GM23248 (cell line): ENCODE measurements at places on chromosomes 2 and 18. TPM values are rescaled to one million over a fixed set of nuclear protein-coding genes. Genes with fewer than 3 reads are reported as not detected.

GALNT1 gene
- 10.1 and 11.9 TPM in 2 replicates for polyA plus RNA-seq

CD207 gene
- not detected in 2 replicates for polyA plus RNA-seq

ZAP70 gene
- not detected in 2 replicates for polyA plus RNA-seq

PJVK gene
- polyA plus RNA-seq: 1.3 and 1.6 TPM in 2 replicates

CELF4 gene
- 0.24 TPM in 1 of 2 replicates, not detected in the other for polyA plus RNA-seq

REG1A gene
- polyA plus RNA-seq: not detected in 2 replicates

CRYGC gene
- polyA plus RNA-seq: not detected in 2 replicates

UGT1A10 gene
- polyA plus RNA-seq: not detected in 2 replicates

ABCG5 gene
- polyA plus RNA-seq: not detected in 2 replicates

CSRNP3 gene
- polyA plus RNA-seq: 0.73 and 1.2 TPM in 2 replicates

MOCOS gene
- polyA plus RNA-seq: 14.3 and 17.9 TPM in 2 replicates

DBI gene
- 199 and 208 TPM in 2 replicates for polyA plus RNA-seq

SP9 gene
- not detected in 2 replicates for polyA plus RNA-seq

SERPINB2 gene
- polyA plus RNA-seq: 10.6 and 10.7 TPM in 2 replicates

RABL2A gene
- polyA plus RNA-seq: 6.5 and 9.7 TPM in 2 replicates

MARCHF7 gene
- polyA plus RNA-seq: 92.7 and 97.3 TPM in 2 replicates

WNT10A gene
- not detected in 2 replicates for polyA plus RNA-seq

SCYGR4 gene
- polyA plus RNA-seq: not detected in 2 replicates

DNA sequence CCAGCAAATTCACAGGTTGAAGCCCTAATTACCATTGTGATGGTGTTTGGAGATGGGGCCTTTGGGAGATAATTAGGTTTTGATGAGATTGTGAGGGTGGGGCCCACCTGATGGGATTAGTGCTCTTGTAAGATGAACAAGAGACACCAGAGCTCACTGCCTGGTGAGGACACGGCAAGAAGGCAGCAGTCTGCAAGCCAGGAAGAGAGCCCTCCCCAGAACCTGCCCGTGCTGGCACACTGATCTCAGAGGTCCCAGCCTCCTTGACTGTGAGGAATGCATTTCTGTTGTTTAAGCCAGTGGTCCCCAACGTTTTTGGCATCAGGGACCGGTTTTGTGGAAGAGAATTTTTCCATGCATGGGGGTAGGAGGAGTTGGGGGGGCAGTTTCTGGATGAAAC is 240.7 kb downstream of the KLHL29 start:
- no peak for DNase-seq

GRCh38 chr2:16243411-16243996 is 303.2 kb downstream of the MYCN start:
- no peak for DNase-seq

DNA sequence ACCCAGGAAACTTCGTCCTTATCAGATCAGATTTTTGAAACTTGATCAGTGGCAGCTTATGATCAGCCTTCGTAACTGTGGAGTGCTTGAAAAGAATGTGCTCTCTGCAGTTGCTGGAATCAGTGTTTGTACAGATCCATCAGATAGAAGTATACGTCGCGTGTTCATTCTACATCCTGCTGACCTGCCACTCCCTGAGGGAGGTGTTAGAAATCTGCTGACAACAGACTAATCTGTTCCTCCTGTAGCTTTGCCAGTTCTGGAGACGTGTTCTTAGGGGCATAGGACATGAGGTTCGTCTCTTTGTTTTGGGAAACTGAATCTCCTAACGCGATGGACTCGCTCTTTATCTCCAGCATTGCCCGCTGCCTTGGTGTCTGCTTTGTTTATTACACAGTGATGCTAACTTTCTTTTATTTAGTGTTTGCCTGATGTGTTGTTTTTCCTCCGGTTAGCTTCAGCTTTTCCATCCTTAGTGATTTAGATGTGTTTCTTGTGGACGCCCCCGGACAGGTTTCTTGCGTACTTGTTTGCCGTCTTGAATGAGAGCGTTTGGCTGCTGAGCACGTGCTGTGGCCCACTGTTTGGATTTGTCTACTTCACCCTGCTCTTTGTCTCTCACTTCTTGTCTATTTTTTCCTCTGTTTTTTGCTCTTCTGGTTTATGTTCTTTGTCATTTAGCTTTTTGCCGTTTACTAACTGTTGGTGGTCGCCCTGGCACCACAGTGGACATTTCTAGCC is 17.4 kb upstream of the GAL3ST2 start:
- DNase-seq: no peak

GRCh38 chr2:96205888-96206287 is 2.7 kb downstream of the STARD7 start:
- peak; percentile 92 for DNase-seq

GRCh38 chr18:24014986-24015638 is 558 bp downstream of the TTC39C start:
- peak; percentile 93 for DNase-seq

- peak; percentile 16 for DNase-seq
These were observed 187.6 kb downstream of the ARHGAP28 start for GRCh38 chr18:6917072-6917471.

- DNase-seq: peak; percentile 58
These were observed 158.8 kb downstream of the TMEFF2 start for GRCh38 chr2:192035731-192036442.

- DNase-seq: no peak
These were observed 183.5 kb downstream of the KIAA1328 start for GRCh38 chr18:37012452-37012851.

- peak; percentile 21 for DNase-seq
These were observed 227.6 kb upstream of the SMAD7 start for GRCh38 chr18:49178321-49178720.

- no peak for DNase-seq
These were observed 17.6 kb downstream of the ARHGEF33 start for GRCh38 chr2:38907242-38907641.

- no peak for DNase-seq
These were observed 75.1 kb upstream of the MAP4K4 start for GRCh38 chr2:101622210-101623030.

GRCh38 chr18:79789901-79790890 is 7.5 kb upstream of the KCNG2 start:
- no peak for DNase-seq

GRCh38 chr2:60212181-60212945 is 341.1 kb downstream of the BCL11A start:
- DNase-seq: no peak

DNA sequence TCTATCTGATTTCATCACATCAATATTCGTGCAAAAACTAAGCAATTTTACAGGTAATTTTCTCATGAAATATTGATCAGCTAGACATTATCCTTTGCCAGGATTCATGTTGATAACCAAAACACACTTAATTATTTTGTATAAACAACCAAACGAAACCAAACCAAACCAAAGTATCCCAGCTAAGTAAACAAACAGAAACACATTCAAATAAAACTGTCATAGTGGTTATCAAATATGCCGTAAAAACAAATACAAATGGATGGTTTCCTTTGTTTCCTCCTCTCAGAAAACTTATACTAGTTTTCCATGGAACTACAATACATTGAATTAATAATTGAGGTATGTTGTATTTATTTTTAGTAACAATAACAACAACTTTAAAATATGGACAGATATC is 777.4 kb downstream of the DSC3 start:
- no peak for DNase-seq

DNA sequence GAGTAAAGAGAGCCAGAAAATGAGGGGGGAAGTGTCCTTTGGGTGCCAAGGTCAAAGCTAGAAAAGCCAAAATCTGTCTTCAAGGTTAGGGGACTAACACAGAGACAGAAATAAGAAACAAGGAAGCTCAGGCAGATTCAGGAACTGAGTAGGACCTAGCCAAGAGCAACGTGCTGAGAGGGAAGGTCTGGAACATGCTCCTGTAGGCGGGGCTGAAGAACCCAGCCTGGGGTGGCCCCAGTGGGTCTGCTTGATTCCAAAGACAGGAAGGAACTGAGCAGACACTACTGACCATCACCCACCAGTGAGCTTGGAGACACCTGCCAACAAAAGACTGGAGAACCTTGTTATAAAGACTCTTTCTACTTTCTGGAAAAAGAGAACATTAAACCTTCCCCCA is 105.1 kb downstream of the SP3 start:
- no peak for DNase-seq

DNA sequence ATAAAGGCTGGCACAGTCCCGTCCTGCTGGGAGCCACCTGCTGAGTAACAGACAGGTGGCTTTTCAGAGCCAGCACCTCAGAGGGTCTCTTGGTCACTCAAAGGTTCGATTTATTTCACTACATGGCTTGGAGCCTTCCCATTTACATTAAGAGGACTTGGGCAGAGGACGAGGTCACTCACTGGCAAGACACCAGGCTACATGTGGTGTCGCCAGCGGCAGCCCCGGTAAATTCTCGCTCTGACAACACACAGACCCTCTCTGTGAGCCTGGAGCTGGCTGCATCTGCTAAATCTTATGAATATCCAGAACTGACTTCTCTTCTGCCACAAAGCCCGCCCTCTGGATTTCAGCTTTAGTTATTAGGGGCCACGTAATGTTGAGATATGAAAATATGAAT is 254.7 kb downstream of the VAPA start:
- DNase-seq: no peak

- peak; percentile 72 for DNase-seq
These were observed 178.7 kb upstream of the FAM98A start for GRCh38 chr2:33777786-33778185.

DNA sequence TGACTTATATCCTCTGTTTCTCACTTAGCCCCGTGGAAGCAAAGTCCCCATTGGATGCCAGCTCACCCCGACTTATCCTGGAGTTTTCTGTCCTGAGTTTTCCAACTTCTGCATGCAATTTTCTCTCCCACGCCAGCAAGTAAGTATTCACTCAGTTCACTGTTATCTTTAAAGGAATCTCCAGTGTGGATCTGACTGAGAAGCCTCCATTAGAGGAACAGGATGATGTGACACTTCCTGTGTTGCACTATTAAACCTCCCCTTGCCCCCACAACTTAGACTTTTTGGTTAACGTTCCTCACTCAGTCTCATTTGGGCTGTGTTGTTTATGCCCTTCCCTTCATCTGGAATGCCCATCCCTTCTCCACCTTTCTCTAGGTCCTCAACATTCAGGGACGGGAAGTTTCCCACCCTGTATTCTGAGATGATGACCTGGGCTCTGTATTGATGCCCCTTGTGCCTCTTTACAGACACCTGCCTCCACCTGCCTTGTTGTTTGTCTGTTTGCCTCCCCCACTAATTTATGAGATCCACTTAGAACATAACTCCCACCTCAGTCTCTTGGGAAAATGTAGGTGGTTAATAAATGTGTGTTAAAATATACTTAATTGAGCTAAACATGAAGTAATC is 536.1 kb upstream of the RAB6C start:
- peak; percentile 1 for DNase-seq

DNA sequence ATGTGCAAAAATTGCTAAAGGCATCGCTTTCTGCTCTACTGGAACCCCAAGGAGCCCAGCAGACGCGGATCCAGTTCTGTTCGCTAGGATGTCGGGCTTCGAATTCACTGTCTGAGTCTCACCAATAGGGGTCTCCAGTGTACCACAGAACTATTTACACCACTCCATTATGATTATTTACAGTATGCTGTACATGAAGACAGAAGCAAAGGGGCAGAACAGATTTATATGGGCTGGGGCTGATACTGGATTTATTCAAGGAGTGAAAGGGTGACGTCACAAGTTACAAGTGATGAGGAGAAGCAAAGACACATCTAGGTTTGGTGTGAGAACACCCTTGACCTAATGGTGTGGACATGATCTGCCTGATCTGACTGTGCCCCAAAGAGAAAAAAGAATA is 185.3 kb upstream of the ATP5MC3 start:
- peak; percentile 75 for DNase-seq

GRCh38 chr2:24404491-24404921 is 44.2 kb upstream of the ITSN2 start:
- DNase-seq: peak; percentile 75

- peak; percentile 38 for DNase-seq
These were observed 16.9 kb upstream of the CYBRD1 start for GRCh38 chr2:171505374-171505773.
